Trophoblast cell (in vitro differentiated cells and primary cell): ENCODE measurements at places on chromosomes 2 and 18.

GRCh38 chr2:42239289-42239661, 70.1 kb downstream of the EML4 start:
- peak; percentile 10 for DNase-seq

DNA sequence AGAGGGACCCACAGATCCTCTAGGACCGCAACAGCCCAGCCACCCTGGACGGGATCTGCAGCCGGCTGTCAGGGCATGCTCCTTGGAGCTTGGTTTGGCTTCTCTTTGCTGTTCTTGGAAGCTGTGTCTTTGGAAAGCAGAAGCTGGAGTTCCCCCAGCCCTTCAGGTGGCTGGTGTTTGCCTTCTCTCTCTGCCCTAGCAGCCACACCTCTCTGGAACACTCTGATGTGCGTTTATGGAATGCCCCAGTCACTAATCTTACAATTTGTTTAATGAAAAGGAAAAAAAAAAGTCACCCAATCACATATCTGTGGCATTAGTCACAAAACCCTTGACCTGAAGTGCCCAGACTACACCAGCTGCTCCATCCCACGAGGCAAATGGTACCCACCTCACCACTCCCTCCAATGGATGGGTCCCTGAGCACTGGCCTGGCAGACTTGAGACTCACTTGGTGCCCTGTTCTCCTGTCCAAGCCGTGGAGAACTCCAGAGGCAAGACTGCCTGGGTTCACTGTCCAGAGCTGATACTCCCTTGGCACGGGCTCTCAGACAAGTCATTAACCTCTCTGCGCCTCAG, 70.2 kb upstream of the DAPL1 start:
- DNase-seq, result peak; percentile 8

GRCh38 chr2:145023334-145023934, 503.5 kb upstream of the ZEB2 start:
- no peak for DNase-seq

- DNase-seq, result no peak
Observed at GRCh38 chr2:120255986-120256650, 3.5 kb downstream of the RALB start.

DNA sequence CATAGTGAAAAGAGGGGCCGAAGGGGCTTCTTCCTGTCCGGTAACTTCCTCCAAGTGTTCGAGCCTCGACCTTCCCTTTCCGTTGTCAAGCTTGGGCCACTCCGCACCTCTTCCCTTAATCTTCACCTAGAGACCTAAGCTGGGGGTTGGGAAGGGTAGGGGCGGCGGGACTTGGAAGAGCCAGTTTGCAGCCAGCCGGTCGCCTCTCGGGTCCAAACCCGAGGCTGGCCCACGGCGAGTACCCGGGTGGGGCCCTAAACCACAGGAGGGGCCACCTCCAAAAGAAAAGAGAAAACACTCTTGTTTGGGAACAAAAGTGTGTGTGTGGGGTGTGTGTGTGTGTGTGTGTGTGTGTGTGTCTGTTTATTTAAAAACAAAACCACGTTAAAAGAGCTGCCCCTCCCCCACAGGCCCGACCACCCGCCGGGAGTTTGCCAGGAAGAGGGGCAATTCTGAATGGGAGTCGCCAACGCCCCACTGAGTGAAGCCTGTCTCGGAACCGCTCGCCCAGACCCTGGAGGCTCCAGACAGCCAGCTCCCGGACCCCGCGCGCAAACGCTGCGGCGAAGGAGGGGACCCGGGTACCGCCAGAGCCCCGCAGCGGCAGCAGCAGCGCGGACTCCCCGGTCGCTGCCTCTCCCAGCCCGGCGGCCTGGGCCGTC, 488 bp upstream of the RHOB start:
- no peak for DNase-seq

DNA sequence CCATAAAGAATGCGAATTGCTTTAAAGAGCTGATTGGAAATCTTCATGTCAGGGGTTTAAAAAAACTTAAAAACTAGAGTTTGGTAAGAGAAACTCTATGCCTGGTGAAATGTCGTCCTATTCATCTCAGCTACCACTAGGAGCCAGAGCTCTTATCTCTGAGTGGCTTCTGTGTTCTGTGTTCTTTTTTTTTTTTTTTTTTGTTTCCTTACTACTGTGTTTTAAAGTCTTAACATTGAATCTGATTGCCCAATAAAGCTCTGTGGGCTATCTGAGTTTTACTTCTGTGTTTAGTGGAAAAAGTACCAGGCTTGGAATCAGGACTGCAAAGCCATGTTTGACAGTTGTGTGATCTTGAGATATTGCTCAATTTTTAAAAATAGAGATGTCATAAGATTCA, 494.8 kb downstream of the RIT2 start:
- no peak for DNase-seq

DNA sequence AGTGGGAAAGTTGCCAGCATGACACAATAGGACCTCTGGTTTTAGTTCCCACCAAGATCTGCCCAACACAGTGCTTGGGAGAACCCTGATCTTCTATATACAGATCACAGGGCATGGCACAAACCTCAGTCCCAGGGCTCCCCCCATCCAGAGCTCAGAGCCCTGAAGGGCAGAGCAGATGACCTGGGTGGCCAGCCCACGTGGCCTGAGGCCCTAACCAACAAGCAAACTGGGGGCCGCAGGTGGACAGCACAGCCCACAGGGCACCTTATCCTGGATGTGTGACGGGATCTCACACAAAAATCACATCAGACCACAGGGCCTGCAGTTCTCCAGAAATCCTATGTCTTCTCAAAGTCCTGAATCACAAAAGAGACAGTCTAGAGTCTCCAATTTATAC, 34.7 kb downstream of the CRACDL start:
- DNase-seq, result no peak

- no peak for DNase-seq
Observed at GRCh38 chr2:25330273-25330672, 11.5 kb downstream of the DNMT3A start.

- DNase-seq, result peak; percentile 27
Observed at GRCh38 chr2:112699984-112700667, 20.7 kb upstream of the NT5DC4 start.
